Thoracic aorta (tissue), 2 donors: ENCODE measurements at places on chromosomes 1 and 21.

DNA sequence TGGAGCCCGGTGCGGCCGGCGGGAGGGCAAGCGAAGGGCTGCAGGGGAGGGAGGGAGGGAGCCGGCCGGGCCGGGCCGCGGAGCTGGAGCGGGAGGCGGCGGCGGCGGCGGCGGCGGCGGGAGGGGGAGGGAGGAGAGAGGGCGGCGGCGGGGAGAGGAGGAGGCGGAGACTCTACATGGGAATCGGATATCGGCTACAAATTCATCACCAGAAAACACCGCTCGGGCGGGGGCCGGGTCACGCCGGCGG, at the start of gene AKT3:
Gene AKT3 (minus strand): TSS at position 42 of the 250 bp plus-strand sequence. CDS start 7,073 bp downstream, outside the sequence.
- peak; percentile 40 for DNase-seq
- peak within 1 kb of the TSS; percentile 94 for H3K4me3 ChIP-seq
- peak within 1 kb of the TSS; percentile 96 for H3K27ac ChIP-seq
- no peaks in the 10 kb centered on the region for H3K27me3 ChIP-seq
- H3K4me1 ChIP-seq = peaks cover 19% of the 10 kb centered on the region

DNA sequence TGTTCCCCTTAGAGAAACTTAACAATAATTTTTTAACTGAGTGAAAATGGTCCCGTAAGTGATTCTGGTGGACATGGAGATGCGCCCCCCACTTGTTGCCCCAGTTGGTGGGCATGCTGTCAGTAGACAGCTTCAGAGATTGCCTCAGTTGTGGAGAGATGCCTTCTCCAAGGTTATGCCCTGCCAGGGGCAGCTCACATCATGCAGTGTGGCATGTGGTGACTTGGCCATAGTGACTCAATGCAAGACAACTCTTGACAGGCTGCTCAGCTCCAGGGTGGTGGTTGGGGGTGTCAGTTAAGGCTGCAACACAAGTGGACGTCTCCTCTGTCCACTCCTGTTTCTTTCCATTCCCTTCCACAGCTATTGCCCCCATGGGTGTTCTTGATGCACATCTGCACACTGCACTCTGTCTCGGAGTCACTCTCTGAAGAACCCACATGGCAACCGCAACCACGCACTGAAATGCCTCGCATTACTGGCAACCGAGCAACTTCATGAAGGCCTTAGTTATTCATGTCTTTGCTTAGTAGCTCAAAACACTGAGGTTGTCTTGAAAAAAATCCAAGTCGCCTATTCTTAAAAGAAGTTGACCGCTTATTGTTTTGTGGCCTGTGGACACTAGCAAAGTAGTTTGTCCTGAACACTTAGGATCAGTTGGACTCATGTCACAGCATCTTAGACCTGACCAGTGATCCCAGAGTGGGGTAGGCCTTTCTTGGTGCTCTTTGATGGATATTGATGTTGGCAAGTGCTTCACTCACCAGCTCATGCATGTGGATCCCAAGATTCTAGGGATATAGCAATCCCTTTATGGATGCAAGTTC, 54.8 kb upstream of the USP1 start:
- H3K4me1 ChIP-seq = peaks cover 10% of the 10 kb centered on the region
- no peak overlapping the region for H3K4me3 ChIP-seq
- no peak for DNase-seq
- no peaks in the 10 kb centered on the region for H3K27me3 ChIP-seq
- no peak overlapping the region for H3K27ac ChIP-seq

- H3K4me3 ChIP-seq = no peak overlapping the region
- no peak for DNase-seq
- no peaks in the 10 kb centered on the region for H3K27me3 ChIP-seq
- H3K36me3 ChIP-seq = no peaks in the 10 kb centered on the region
- no peaks in the 10 kb centered on the region for H3K4me1 ChIP-seq
Measured at GRCh38 chr1:78224861-78225552, 179.2 kb downstream of the GIPC2 start.

DNA sequence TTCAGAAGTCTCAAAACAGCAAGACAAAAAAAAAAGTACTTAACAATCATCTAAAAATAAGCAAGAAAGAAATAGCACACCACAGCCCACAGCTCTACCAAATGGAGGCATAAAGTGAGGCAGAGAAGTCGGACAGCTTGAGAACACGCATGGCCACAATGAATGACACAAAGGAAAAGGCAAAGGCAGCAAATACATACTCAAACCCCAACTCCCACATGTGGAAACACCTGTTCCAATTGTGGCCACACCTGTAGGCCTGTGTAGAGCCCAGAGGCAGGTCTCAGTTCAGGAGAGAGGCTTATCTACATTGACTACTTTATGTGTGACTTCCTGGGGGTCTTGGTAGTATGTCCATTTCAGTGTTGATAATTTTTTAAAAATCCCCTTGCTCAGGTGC, 543.5 kb downstream of the LMO4 start:
- H3K36me3 ChIP-seq = no peaks in the 10 kb centered on the region
- H3K4me3 ChIP-seq = no peak overlapping the region
- no peaks in the 10 kb centered on the region for H3K27me3 ChIP-seq
- no peaks in the 10 kb centered on the region for H3K4me1 ChIP-seq
- H3K27ac ChIP-seq = no peak overlapping the region
